Hepatocyte (in vitro differentiated cells): ENCODE measurements at places on chromosomes 16 and 17. TPM values are rescaled to one million over a fixed set of nuclear protein-coding genes. Genes with fewer than 3 reads are reported as not detected.

DNA sequence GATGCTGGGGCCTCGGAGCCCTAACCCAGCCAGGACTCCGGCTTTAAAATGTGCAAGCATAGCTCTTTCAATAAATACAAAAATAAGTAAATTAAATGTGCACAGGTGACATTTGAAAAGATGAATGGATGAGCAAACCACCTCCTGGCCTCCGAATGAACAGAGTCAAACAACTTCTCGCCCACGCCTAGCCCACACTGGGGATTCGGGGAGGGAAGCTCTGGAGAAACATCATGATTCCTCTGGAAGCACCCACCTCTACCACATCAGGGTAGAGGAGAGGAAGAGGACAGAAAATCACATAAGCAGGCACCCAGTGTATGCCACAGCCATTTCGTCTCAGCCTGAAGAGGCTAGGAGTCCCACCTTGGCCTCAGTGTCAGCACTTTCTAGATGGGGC is 105.8 kb downstream of the SDK2 start:
- H3K27ac ChIP-seq = no peak overlapping the region
- H3K4me3 ChIP-seq = no peak overlapping the region
- no peaks in the 10 kb centered on the region for H3K36me3 ChIP-seq
- DNase-seq = no peak

- no peaks in the 10 kb centered on the region for H3K36me3 ChIP-seq
- peak; percentile 85 for DNase-seq
- no peaks in the 10 kb centered on the region for H3K27me3 ChIP-seq
- H3K4me3 ChIP-seq = no peak overlapping the region
Measured at GRCh38 chr16:12228602-12229499, 252.3 kb downstream of the SNX29 start.

DNA sequence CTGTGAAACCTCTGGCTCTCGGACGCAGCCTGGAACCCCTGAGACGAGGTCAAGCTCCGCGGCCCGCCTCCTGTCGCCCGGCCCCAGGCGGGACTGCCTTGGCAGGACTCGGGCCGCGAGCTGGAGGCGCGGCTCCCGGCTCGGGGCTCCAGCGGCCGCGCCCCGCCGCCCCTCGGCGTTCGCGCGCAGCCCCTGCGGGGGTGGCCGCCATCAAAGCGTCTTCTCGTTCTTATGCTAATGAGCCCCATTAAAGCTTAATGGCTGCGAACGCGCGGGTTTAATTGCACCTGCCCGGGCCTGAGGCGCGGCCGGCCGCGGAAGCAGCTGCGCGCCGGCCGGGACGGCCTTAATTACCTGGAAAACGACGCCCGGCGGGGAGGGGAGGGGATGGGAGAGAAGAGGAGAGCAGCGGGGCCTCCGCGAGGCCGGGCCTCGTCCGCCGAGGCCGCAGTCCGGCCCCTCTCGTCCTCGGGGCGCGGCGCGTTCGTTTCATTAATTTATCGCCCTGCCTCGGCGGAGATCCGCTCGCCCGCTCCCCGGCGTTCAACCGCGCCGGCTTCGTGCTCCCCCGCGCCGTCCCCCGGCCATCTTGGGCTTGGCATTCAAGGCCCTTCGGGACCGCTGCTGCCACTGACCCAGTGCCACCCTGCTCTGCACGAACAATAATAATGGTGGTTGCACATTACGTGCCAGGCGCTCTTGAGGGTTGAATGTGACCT is 19.2 kb downstream of the RAI1 start:
- no peak for DNase-seq
- H3K27me3 ChIP-seq = no peaks in the 10 kb centered on the region
- peaks cover 53% of the 10 kb centered on the region for H3K4me1 ChIP-seq

- DNase-seq = no peak
- H3K36me3 ChIP-seq = peaks cover 4% of the 10 kb centered on the region
- H3K4me3 ChIP-seq = no peak overlapping the region
- H3K27ac ChIP-seq = no peak overlapping the region
Measured at GRCh38 chr16:71775949-71776348, 32.7 kb downstream of the AP1G1 start.

Gene KRTAP1-1
- polyA plus RNA-seq = not detected in 2 replicates

Gene KCNJ12
- polyA plus RNA-seq = 0.15 and 0.18 TPM in 2 replicates
